ENCODE measurements at places on chromosomes 7 and 10. TPM values are rescaled to one million over a fixed set of nuclear protein-coding genes. Genes with fewer than 3 reads are reported as not detected.

Gene LRMDA
- not detected for total RNA-seq

Gene FAM131B
- total RNA-seq = 0.48 TPM

Gene LIPK
- not detected for total RNA-seq

Gene HABP2
- not detected for total RNA-seq

Gene LRRC18
- not detected for total RNA-seq

Measured in activated naive CD4-positive, alpha-beta T cell treated with anti-CD3 and anti-CD28 coated beads, Interleukin-2, amount 10 ng/mL, durations not matched to agents 5 hours and 36 hours (primary cell).